Activated T-cell treated with anti-CD3 and anti-CD28 coated beads, Interleukin-2, amount 50 U/mL, for 4 hours (primary cell): ENCODE measurements at places on chromosomes 13 and 19.
A peak's percentile ranks its signal among the peaks of the same experiment; 100 is the strongest.

DNA sequence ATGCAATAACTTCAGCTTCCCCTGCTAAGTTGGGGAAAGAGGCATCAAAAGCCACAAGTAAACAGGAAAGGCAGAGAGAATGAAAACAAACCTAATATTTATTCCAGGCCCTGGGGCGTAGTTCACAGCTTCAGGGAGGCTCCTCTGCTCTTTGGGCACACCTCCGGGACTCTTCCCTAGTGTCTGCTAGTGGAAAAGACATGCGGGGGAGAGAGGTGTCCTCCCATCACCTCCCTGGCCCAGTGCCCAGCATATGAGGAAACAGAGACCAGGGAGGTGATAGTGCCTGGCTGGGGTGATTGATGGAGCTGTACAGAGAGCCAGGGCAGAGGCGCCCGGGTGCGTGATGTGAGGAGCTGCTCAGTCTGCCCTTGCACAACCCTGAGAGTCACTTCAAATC is 71.0 kb downstream of the RASL11A start:
- DNase-seq, result no peak

- no peak for DNase-seq
Observed at GRCh38 chr19:51539821-51540366, 8.4 kb upstream of the SIGLEC6 start.

DNA sequence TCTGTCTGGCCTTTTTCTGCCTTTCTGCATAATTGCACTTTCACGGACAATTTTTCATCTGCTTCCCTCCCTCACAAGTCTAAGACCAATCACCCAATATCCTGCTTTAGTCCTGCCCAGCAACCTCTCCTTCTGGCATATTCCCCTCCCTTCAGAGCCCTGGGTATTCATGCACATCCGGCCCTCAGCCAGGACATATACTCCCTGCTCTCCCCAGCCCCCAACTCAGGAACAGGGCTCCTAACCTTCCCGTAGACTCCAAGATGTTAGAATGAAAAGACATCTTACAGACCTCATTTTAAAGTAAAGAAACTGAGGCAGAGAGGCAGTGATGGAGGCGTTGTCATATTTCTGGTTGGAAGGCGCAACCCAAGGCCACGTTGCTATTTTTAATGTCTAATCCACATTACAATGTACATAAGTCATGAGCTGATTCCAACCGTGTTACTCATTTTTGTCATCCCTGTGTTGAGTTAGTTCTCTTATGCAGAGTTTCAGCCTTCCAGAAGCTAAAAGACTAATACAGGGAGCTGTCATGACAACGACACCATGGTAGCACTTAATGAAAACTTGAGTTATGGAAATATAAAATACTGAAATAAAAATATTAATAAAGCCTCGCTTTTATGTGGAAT is 209.2 kb downstream of the TSHZ3 start:
- no peak for DNase-seq

- no peak for DNase-seq
Observed at GRCh38 chr13:110529522-110530311, 31.8 kb downstream of the RAB20 start.

- DNase-seq, result no peak
Observed at GRCh38 chr13:112168761-112169160, 101.8 kb downstream of the SOX1 start.

DNA sequence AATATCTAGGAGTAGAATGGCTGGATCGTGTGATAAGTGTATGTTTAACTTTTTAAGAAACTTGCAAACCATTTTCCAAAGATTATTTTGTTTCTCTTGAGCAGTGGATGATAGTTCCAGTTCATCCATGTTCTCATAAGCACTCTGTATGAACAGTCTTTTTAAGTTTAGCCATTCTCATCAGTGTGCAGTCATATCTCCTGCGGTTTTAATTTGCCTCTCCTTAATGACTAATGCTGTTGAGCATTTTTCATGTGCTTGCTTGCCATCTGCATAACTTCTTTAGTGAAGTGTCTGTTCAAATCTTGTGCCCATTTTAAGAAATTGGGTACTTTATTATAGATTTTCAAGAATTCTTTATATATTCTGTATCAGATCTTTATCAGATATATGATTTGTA is 58.6 kb downstream of the WASF3 start:
- DNase-seq, result no peak

DNA sequence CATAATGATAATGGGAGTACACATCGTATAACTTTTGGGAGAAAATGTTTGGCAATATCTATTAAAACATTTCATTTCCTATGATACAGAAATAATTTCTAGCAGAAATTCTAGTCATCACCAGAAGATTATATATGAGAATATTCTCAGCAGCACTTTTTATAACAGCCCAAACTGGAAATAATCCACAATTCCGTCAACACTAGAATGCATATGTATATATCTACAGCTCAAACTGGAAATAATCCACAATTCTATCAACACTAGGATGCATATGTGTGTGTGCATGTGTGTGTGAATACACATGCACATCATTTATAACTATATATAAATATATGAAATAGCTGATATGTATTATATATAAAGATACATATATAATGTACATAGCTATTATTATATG is 408.0 kb upstream of the KLHL1 start:
- DNase-seq, result no peak

DNA sequence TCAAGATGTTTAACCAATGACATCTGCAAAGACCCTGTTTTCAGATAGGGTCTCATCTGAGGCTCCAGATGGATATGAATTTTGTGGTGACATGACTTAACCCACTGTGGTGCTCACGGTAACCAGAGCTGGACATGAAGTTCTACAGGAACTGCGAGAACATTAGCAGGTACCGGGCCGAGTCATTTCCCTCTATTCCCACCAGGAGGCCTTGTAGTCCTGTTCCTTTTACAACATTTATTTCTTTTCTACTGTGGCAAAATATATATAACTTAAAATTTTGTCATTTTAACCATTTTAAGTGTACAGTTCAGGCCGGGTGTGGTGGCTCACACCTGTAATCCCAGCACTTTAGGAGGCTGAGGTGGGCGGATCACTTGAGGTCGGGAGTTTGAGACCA is 7.6 kb upstream of the TSPAN16 start:
- DNase-seq, result no peak

- no peak for DNase-seq
Observed at GRCh38 chr13:21152251-21152899, 24.0 kb downstream of the SKA3 start.

DNA sequence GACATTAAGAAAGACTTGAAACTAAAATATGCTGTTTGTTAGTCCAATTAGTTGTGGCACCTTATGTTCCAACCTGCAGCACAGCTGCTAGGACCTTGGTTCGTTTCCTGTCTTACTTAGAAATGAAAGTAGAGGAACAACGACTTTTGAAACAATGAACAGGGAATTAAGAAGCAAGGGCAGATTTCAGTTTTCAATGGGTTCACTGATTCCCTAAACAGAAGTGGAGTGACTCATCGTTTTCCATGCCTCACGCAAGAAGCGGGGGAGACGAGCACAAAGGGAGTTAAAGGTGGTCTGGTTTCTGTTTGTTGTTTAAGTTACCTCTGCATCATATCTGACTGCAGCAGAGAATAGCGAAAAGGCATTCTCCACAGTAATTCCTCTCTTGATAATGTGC is 44.8 kb downstream of the PHF11 start:
- peak; percentile 6 for DNase-seq

DNA sequence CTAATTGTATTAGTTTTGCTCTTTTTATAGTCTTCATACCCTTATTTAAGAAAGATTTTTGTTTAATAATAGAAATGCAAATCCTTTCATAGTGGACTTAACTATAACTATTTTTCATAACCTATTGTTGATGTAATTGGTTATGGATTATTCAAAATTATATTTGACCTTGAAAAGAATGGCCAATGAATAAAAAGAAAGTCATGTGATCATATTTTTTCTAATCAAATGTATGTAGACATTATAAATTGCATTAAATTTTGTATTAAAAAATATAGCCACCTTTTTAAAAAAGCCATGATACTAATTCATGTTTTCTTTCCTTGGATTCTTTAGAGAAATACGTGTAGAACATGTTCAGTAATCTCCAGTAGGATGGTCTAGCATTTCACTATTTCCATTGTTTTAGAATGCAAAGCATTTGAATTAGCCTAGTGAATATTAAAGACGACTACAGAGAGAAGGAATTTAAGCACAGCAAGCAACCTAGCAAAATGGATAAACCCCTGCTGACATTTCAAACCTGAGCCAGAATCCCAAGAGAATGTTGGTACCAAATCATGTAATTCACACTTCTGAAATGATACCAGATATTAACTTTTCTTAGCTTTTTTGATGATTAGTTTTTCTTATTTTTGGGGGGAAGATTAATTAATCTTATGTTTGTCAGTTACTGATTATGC is 1297.4 kb upstream of the MIR17HG start:
- DNase-seq, result no peak

- peak; percentile 45 for DNase-seq
Observed at GRCh38 chr19:1069009-1069779, 2.2 kb downstream of the ARHGAP45 start.

GRCh38 chr13:50576156-50576555 is 267.3 kb downstream of the DLEU7 start:
- DNase-seq, result no peak

- no peak for DNase-seq
Observed at GRCh38 chr13:28463481-28463880, 31.4 kb downstream of the FLT1 start.

DNA sequence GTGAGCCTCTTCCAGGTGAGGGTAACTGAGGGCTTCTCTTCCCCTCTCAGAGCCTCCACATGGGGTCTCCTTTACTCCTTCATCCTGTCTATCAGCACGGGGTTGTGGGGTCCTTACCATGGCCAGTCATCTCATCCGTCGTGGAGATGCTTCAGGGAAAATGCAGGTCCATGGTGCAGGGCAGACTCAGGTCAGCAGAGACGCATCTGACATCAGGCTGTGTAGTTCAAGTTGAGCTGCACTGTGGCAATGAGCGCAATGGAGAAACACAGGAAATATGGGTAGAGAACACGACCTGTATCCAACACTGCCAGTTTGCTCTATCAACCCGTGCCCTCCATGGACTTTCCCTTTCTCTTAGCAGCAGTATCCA is 13.9 kb downstream of the LILRA5 start:
- no peak for DNase-seq

- DNase-seq, result no peak
Observed at GRCh38 chr19:34990578-34991192, 9.4 kb upstream of the GRAMD1A start.

DNA sequence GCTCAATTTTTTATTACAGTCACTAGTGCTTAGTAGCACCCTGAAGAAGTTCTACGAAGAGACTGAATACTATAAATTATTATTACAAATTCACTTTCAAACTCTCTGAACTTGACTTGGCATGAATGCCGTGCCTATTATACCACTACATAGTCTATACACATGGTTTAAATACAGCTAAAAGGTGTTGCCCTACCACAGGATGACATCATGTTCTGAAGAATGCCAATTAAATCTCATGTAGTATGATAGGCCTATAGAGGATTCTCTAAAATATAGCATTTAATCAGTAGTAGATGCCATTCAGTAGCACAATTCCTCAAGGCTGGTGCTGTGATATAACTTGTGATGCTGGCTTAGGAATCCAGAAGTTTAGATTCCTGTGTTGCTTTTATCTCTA is 16.7 kb upstream of the POSTN start:
- no peak for DNase-seq

DNA sequence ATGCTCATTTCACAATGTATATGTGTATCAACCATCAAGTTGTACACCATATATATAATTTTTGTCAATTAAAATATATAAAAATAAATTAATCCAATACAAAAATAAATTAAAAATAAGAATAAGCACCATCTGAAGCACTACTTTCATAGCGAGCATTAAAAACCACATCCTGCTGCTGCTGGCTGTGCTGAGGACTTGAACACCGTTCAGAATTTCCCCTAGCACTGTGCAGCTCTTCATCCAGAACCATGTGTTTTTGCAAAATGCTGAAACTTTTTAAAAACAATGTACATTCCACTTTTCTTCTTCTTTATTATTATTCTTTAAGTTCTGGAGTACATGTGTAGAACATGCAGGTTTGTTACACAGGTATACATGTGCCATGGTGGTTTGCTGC is 40.0 kb upstream of the FOXO1 start:
- no peak for DNase-seq

- DNase-seq, result peak; percentile 63
Observed at GRCh38 chr13:20174656-20175405, 14.0 kb upstream of the GJA3 start.
